ENCODE measurements at places on chromosomes 3 and 15.

GRCh38 chr3:16866571-16866970 lies 18.2 kb upstream of the PLCL2 start:
- DNase-seq = no peak

DNA sequence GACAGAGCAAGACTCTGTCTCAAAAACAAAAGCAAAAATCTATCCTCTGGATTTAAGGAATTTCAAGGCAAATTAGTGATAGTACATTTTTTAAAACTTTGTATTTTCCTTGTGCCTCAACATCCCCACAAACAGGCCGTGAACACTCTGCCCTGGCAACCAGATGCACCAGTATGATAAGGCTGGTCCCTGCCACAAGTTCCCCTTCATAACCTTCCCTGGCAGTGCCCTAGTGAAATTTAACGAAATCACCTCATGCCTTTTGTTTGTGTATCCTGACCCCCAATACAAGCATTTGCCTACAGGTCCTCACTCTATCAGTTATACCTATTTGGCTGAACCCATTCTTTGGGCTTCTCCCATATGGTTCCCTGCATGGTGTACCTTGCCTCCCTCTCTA lies 107.4 kb upstream of the FLNB start:
- DNase-seq = no peak

DNA sequence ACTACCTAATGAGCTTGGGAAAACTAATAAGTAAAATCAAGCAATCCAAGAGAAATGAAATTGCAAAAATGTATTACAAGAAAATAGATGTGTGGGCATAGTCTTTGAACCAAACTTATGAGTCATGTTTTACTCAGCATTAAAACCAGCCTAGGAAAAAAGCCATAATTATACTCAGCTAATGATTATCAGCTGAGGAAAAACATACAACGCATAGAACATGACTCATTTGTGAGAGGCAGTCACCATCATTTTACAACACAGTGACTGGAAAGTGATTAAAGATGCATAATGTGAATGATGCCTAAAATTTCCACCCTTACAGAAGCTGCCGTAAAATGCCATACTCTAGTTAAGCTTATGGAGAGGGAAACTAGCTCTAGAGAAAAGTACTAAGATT lies 238.0 kb upstream of the EOMES start:
- DNase-seq = no peak

GRCh38 chr3:40237889-40238571 lies 71.5 kb upstream of the EIF1B start:
- DNase-seq = peak; percentile 22

- DNase-seq = no peak
Observed at GRCh38 chr3:171245796-171246765, 214.1 kb downstream of the TNIK start.

- no peak for DNase-seq
Observed at GRCh38 chr15:48925714-48926223, 38.0 kb downstream of the SHC4 start.

GRCh38 chr3:72224804-72225509 lies 440.0 kb upstream of the PROK2 start:
- DNase-seq = no peak

GRCh38 chr3:71262364-71263265 lies 320.9 kb downstream of the FOXP1 start:
- DNase-seq = no peak

DNA sequence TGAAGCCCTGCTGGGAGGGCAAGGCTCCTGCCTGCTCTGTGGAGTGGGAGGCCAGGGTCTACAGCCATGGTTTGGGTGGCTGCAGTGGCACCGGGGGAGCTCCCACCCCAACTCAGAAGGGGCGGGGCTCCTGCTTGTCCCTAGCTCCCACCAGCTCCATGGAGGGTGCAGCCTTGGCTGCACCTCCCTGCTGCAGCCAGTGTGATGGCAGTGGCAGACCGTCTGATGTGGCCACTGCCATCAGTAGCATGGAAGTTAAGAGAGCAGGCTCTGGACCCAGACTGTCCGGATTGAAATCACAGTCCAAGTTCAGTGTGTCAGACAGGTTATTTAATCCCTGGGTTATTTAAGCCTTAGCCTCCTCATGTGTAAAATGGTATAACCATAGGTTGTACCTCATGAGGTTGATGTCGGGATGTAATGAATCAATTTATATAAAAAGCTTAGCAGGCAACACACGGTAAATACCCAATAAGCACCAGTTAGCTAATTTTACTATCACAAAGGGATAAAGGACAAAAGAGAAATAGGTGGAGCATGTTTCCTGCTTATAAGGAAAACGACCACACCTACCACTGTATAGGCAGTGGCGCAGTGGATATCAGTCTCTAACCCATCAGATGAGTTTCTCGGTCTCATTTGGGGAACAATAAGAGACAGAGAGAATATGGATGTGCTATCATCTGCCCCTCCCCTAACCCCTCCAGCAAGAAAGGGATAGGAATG lies 13.1 kb upstream of the NR1I2 start:
- no peak for DNase-seq

DNA sequence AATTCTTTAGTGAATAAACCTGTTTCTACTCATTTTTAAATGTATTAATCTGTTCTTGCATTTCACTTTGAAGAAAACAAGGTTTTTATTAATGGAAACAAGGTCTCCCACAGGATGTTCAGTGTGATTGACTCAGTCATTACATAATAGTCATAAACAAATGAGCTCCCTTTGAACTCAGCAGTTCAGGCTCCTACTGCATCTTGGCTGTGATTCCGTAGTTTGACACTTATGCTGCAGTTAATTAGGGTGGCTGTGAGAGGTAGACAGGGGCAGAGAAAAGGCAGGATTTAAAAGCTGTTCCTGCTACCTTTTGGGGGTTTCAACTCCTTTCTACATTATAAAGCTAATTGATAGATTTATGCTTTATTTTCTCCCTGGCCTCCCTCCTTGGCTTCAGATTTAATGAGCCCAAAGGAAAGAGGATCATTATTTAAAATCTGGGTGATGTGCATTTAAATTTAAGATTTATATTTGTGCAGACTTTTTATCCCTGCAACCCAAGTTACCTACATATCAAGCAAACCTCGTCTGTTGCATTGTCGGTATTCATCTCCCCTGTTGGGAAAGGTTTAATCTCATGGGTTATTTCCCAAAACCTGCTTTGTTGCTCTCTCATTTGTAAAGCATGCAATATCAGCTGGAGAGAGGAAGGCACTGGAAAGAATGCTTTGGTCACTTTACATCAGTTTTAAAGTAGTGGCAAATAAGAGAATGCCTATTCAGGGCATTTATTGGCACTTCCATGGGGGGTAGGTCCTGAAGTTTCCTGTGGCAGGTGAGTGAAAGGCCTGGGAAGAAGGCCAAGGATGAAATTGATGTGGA lies 345.0 kb upstream of the NR2E3 start:
- no peak for DNase-seq

- peak; percentile 29 for DNase-seq
Observed at GRCh38 chr3:115272036-115272824, 125.1 kb upstream of the ZBTB20 start.

- no peak for DNase-seq
Observed at GRCh38 chr15:26242565-26243071, 379.5 kb upstream of the ATP10A start.

DNA sequence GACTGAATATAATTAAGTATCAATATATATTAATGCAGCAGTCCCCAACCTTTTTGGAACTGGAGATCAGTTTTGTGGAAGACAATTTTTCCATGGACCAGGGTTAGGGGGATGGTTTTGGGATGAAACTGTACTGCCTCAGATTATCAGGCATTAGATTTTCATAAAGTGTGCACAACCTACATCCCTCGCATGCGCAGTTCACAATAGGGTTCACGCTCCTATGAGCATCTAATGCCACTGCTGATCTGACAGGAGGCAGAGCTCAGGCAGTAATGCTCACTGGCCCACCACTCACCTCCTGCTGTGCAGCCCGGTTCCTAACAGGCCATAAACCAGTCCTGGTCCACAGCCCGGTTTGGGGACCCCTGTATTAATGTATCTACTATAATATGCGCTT lies 95.6 kb downstream of the ULK4 start:
- no peak for DNase-seq

GRCh38 chr3:186105543-186105942 lies 3.3 kb downstream of the ETV5 start:
- no peak for DNase-seq

DNA sequence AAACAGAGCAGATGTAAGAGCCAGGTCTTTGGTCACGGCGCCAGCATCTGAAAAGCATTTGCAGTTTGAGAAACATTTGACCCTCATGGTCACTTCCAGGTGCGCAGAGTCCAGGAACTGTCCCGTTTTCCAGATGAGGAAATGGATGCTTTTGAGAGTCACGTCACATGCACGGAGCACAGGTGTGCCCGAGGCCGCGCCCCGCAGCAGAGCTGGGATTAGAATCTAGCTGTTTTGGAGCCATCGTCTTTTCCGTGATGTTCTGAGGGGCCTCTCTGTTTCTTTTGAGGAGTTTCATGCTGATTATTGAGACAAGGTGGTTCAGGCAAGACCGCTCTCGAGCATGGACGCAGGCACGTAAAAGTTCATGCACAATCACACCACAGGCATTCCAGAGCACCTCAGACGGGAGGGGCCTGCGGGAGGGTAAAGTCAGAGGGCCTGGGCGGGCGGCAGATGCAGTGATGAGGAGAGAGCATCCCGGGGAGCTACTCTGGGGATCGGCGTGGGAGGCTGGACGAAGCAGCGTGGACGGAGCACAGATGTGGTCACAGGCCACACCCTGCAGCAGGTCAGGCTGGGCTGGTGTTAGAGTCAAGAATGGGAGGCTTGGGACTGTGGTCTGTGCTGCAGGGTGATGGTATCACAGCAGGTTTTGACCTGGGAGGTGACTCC lies 139.2 kb upstream of the MEF2A start:
- no peak for DNase-seq

DNA sequence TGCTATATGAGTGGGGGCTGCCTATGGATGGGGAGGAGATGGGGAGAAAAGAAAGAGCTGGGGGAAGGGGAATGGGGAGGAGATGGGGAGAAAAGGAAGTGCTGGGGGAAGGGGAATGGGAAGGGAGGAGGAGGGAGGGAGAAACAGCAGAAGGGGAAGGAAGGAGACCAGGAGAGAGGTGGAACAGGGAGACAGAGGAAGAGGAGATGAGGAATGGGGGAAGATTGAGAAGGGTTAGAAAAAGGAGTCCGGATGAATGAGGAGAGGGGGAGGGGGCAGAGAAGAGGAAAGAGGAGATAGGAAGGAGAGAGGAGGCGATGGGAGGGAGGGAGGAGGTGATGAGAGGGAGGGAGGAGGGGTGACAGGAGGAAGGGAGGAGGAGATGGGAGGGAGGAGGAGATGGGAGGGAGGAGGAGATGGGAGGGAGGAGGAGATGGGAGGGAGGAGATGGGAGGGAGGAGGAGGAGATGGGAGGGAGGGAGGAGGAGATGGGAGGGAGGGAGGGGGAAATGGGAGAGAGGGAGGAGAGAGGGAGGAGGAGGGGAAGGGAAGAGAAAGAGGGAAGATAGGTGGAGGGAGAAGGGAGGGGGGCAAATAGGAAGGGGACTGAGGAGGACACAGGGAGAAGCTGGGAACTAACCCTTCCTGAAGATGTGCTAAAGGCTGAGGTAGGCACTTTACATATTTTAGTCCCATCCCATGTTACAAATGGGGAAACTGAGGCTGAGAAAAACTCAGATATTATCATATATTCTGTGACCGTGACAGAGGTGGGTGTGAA lies 6.6 kb upstream of the BCL2L10 start:
- no peak for DNase-seq

DNA sequence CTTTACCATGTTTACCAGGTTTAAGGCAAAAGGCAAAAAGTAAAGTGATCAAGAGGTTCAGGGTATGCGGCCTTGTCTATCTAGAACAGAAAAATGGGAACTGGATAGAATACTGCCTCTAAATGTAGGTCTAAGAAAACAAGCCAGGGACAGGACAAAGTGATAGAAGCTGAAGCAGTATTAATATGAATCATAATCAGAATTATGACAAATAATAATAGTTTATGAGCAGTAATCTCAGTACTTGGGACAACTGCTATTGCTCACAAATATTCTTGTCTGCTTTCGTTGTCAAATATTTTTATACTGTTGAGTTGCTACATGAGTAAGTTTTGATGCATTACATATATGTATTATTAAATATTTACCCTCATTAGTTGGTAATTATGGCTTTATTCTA lies 356.9 kb upstream of the RBMS3 start:
- DNase-seq = no peak

DNA sequence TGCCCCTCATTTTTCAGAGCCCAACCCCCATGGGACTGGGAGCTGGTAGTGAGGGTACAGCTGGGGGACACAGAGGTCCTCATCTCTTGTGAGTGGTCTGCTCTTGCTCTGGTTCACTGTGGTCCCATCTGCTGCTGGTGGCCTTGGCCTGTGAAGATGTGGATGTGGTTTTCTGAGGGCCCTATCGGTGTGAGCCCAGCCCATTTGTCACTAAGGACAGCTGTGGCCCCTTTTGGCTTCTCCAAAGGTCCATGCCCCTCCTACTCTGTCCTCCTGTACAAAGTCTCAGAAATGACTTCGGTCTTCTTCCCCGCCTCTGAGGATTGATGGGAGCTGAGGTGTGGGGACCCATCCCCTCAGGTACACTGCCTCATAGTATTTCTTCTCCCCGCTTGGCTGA lies 21.0 kb downstream of the LIPC start:
- no peak for DNase-seq

DNA sequence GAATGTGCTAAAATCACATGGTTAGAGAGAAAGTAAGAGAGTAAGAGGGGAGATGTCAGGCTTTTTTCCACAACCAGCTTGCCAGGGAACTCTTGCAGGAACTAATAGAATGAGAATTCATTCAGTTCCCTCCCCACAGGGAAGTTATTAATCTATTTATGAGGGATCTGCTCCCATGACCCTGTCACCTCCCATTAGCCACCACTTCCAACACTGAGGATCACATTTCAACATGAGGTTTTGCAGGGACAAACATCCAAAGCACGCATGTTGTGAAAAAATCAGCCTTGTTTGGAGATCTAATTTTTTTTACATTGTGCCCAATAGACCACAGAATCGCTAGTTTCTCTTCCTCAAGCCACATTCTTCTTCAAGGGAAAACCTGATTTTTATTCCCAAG lies 904.0 kb downstream of the TBL1XR1 start:
- DNase-seq = no peak

- DNase-seq = no peak
Observed at GRCh38 chr15:45180201-45180600, 7.6 kb downstream of the SHF start.

- no peak for DNase-seq
Observed at GRCh38 chr15:35691891-35692867, 146.2 kb upstream of the DPH6 start.

GRCh38 chr3:41129731-41130130 lies 69.6 kb upstream of the CTNNB1 start:
- DNase-seq = no peak

DNA sequence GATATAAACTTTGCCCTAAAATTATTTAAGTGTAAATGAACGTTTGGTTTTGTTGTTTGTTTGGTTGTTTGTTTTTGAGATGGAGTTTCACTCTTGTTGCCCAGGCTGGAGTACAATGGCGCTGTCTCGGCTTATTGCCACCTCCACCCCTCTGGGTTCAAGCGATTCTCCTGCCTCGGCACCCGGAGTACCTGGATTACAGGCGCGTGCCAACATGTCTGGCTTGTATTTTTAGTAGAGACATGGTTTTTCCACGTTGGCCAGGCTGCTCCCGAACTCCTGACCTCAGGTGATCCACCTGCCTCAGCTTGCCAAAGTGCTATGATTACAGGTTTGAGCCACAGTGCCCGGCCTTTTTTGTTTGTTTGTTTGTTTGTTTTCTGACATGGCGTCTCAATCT lies 87.9 kb upstream of the CHD2 start:
- DNase-seq = no peak

- peak; percentile 32 for DNase-seq
Observed at GRCh38 chr3:48428572-48429316, 1.1 kb downstream of the PLXNB1 start.

- no peak for DNase-seq
Observed at GRCh38 chr15:51191072-51191670, 96.5 kb upstream of the TNFAIP8L3 start.
